Stimulated activated CD4-positive, alpha-beta T cell treated with anti-CD3 and anti-CD28 coated beads, TNF-alpha, amount 100 ng/mL, for 48 hours (primary cell): ENCODE measurements at places on chromosomes 12 and 14.

DNA sequence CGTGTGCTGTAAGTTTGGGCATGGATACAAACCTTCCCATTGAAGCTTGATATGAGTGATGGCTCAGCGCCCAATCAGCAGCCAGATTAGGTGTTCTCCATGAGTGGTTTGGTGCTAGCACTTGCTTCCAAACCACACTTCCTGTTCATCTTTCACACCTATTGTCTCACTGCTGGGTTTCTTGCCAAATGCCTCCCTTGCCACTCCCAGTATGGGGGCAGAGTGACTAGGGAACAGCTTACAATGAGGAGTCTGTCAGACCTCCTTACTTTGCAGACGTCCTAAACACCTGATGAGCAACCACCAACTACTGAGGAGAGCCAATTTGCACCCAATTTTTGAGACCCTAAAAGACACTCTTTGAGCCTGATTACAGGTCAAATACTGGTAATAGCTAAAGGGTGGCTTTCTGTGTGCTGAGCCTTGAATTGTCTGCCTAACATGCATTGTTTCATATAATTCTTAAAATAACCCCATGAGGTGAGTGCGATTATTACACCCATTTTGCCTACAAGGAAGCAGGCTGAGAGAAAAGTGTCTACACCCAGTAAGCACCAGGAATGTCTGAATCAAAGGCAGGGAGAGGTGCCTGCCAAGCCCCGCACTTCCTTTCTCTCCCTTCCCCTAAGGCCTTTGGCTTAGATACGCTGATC, 48.4 kb upstream of the FOS start:
- no peak for DNase-seq

DNA sequence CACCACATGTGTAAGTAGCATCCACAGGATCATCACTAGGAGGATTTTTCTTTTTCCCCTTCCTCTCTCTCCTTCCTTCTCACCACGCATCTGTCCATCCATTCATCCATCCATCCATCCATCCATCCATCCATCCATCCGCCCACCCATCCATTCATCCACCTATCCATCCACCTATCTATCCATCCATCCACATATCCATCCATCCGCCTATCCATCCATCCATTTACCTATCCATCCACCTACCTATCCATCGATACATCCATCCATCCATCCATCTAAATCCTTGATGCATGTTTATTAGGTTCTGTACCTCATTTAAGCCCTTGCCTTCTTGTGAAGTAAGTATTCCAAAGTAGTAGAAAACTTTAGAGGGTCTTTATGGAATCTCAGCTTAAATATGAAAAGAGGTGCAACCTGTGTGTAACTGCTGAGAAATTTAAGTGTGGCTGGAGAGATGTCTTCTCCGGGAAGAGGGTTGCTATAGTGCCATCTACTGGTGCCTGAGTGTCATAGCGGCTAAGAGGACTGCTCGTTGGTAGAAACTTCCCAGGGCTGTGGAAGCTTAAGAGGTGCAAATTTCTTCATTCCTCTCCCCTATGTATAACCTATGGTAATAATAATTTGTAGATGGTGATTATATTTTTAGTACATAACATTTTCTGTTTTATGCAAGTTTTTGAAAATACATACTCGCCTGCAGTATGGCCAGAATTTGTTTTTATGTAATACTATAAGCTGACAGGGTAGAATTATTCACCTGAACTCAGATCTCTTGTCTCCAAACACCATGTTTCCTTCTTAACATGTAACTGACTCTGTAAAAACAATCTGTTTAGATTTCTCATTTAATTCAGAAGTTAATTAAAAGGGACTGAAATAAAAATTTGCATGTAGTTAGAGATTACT, 46.0 kb downstream of the MYO1H start:
- peak; percentile 10 for DNase-seq

GRCh38 chr12:13586361-13586760, 389.8 kb downstream of the EMP1 start:
- no peak for DNase-seq

GRCh38 chr12:39935275-39935674, 170.6 kb downstream of the SLC2A13 start:
- DNase-seq, result no peak
